Amniotic stem cell (primary cell): ENCODE measurements at places on chromosomes 2 and 18.

DNA sequence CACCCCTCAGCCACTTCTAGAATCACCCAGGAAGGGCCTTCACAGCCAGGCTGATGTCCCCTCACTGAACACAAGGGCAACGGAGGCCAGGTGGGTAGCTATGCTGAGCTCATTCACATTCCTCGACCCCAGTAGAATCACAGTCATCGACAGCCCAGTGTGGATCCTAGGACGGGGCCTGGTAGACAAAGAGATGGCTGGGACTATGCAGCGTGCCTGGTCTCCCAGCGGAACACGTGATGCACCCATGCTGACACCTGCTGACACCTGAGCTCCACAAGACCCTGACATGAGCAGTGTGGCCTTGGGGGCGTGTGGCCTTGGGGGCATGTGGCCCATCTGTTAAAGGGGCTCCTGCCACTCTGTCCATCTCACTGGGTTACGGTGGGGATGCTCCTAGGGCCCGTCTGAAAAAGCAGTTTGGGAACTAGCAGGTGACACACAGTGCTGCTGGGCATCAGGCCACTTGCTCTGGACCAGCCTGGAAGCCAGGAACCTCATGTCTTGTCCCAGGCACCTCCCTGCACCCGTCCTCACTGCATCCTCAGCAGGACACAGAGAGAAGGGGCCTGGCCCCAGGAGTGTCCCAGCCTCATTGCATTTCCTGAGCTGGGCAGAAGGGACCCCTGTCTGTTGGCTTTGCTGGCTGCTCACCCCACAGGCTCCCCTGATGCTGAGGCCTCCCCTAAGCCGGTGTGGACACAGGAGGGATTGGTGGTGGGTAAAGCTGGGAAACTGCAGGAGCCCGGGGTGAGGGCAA lies 9.7 kb downstream of the ECEL1 start:
- DNase-seq: no peak

DNA sequence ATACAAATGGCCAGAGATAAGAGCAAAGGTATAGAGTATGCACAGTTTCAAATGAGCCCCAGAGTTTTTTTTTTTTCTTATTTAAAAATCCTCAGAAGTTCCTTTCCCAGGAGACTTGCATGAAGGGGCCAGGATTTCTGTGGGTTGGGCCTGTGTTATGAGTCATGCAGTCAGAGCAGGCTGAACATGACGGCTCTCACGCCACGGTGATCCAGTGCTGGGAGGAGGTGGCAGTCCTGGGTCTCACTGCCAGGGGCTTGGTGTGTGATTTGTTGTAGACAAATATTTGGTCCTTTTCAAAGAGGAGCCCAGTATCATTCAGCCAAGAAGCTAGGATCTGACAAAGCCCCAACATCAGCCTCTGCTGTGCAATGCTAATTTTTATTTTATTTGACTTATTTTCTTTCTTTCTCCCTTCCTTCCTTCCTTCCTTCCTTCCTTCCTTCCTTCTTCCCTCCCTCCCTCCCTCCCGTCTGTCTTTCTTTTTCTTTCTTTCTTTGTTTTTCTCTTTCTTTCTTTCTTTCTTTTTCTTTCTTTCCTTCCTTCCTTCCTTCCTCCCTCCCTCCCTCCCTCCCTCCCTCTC lies 10.4 kb upstream of the KCNE4 start:
- DNase-seq: peak; percentile 90

DNA sequence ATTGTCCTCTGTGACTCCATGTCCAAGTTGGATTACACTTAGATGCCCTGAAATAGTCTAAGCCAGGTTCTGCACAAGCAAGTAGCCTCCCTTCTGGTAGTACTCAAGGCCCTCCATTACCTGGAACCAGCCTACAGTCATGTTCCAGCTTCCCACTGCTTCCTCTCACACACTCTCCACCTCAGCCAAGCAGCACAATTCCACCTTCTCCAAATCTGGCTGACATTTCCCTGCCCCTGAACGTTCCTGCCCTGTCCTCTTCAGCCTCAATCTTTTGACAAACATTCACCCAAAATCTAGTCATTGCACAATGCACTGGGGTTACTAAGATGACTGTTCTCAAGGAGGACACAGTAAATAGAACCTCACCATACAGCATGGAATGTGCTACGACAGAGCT lies 95.3 kb upstream of the KLHL29 start:
- DNase-seq: no peak

DNA sequence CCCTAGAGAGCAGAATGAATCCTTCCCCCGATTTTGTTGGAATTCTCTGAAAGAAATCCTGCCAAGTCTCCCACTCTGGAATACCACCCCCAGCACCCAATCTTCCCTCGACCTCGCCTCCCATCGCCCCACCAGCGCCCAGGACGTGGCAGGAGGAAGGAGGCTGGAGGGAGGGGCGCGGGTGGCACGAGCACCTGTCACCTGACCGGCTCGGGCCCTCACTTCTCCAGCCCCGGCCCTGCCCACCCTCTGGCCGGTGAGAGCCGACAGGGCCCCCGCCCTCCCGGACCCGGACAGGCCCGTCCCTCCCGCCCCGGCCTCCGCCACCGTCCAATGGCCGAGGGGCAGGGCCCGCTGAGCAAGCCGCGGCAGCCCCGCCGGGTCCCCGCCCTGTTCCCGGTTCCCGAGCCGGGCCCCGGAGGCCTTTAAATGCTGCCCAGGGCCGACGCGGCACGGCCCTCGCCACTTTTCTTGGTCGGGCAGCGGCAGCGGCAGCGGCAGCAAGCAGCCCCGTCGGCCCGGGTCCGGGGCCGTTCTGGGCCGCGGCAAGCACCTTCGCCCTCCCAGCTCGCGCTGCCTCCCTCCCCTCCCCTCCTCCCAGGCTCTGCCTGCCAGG lies at the start of gene LGALSL:
LGALSL (plus strand) TSS at position 393 of the 616 bp plus-strand sequence. CDS start 384 bp downstream, outside the sequence.
- DNase-seq: peak; percentile 32

DNA sequence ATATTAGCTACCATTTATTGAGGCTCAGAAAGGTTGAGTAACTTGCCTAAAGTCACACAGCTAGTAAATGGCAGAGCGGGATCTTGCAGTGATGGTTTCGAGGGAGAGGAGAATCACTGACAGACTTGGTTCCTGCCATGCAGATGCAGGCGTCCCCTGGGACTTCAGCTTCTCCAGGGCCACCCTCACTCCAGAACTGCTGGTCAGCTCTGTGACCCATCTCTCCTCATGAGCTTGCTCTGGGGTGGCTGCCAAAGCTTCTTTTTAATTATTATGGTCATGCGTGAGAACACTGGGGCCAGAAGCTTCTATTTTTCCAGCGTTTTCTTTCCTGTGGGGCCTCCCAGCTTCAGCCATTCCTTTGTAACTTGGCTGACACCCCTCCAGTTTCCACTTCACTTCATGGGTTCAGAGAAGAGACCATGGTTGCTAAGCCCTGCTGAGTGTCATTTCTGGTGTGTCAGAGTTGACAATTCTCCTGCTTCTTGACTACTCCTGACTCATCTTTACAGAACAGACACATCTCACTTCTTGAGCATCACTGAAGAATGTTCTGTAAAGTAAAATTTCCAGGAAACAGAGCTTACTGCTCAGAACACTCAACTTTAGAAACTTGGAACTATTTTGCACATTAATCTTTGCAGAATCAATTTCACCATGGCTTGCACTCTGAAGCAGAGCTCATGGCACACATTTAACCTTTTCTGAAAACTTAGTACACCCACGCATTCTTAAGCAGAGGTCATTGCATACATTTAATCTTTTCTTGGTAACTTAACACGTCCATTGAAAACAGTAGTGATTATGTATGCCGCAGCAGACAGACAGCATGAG lies 70.4 kb downstream of the IL1R2 start:
- DNase-seq: no peak

DNA sequence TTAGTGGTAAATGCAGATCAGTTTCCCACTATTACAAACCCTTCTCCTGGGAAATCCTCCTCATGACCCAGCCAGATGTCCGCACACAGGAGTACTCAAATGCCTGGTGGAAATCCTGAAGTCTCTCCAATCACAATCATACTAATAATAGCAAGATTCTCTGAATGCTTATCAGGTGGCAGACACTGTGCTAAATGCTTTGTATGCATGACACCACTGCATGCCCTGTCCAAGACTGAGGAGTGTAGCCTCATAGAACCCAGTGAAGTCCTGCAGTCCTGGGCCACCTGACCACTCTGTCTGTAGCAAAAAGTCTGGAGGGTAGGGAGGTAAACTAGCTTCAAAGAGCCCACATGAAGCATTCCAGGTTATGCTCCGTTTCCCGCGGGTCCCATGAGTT lies 434.8 kb upstream of the CHST9 start:
- DNase-seq: no peak

- peak; percentile 42 for DNase-seq
Measured at GRCh38 chr2:215002500-215002899, 135.9 kb downstream of the ABCA12 start.

- DNase-seq: no peak
Measured at GRCh38 chr2:106124106-106124756, 69.9 kb downstream of the UXS1 start.

- no peak for DNase-seq
Measured at GRCh38 chr2:172697296-172697695, 38.3 kb upstream of the RAPGEF4 start.

DNA sequence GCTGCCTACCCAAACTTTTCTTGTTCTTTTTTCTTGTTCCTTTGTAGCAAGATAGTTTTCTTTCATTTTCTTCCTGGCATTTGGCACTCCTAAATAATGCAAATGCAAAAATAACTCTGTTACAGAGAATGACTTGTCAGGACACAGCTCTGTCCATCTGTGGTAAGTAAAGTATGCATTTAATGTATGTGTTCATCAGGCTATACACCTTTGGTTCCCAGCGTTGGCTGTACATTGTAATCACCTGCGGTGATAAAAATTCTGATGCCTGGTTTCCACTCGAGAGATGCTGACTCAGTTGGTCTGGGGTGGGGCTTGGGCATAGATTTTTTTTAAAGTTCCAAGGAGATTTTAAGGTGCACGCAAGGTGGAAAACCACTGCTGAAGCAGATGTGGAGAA lies at the start of gene SERPINB13:
SERPINB13 (plus strand) TSS at position 378 of the 400 bp plus-strand sequence. CDS start 1,325 bp downstream, outside the sequence.
- DNase-seq: no peak
